ENCODE measurements at places on chromosomes 11 and 22.

DNA sequence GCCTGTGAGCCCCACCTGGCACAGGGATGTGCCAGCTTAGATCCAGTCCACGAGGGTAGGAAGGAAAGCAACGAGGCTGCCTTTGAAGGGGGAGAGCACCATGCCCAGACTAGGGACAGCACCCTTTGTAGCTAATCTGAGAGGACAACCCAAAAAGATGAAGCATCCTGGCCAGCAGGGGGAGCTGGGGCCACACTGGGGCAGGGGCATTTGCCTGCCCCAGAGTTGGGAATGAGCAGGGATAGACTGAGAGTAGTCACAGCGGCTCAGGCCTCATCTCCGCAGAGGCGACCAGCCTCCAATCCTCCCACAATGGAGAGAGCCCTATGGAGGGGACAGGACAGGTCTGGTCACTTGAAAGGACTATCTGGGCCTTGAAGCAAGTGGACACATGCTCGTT is 16.4 kb downstream of the LMO1 start:
- no peak for DNase-seq

DNA sequence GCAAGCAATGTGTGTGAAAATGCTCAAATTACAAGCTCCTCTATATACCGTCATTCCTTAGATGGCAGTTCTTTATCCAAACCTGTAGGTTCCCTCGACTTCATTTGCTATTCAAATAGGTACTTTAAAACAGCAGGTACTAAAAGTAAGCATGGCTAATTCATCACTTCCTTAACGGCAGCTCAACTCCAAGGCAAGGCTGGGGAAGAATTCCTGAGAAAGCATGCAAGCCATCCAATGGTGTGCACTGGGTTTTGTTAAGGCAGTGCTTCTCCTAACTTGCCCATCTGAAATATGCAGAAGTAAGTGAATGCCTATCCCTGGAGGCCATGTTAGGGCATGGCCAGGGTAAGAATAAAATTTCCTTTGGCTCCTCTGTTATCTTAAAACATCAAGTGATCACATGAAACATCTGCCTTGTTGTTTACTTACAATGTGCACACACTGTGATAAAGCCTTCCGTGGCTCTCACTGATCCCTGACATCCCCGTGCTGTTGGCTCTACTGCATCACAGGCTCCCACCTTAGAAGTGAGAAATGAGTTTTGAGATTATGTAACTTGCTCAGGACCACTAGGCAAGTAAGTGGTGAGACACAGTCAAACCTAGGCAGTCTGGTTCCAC is 52.1 kb downstream of the SMCO4 start:
- no peak for DNase-seq

DNA sequence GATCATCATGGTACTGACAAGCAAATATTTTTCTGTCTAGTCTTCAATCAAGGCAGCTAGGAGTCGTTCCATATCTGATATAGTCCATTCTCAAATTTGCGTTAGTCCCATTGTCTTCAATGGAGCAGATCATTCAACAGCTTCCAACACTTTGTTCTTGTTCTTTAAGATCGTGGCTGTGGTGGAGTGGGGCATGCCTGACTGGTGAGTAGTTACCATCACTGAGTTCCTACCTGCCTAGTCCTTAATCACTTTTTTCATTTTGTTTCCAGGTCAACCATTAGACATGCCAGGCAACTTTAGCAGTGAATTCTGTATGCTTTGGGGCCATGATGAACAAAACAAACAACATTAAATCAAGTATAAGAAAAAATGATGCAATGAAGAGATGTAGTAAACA is 693.1 kb upstream of the KIRREL3 start:
- DNase-seq, result no peak

DNA sequence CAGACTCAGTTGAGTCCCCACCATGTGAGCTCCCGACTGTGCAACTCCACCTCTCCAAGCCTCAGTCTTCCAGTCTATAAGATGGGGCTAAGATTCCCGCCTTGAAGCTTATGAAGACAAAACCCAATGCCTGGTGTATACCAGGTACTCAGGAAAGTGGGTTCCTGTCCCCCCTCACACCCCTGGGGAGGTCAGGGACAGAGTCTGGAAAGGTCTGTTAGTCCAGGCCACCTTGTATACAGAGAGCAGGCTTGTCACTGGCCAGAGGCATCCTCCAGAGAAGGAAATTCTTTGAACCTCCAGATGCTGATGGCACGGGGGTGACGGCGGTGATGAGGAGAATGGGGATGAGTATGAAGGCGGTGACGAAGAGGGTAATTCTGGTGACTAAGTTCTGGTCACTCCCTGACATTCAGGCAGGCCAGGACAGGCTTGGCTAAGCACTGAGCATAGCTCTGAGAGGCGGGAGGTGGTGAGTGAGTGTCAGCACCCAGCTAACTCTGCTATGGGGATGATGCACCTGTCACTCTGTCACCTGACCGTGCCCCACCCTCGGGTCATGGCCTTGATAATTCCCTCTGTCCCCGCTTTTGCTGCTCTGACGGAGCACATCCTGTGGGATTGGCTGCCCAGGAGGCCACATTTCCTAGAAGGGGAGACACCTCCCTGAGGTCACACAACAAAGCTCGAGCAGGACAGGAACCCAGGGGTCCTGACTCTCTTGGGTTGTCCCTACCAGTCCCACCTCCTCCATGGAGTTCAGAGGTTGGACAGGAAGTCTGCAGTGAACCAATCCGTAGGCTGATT is 30.9 kb upstream of the CSNK1E start:
- DNase-seq, result no peak

Measured in hypothalamus (tissue), 51 donors.